ENCODE measurements at places on chromosomes 3 and 15.
A peak's percentile ranks its signal among the peaks of the same experiment; 100 is the strongest.

- DNase-seq: no peak
These were observed 102.0 kb upstream of the RPL32 start for GRCh38 chr3:12943124-12944021.

GRCh38 chr3:116102037-116102436, 343.2 kb downstream of the LSAMP start:
- DNase-seq: no peak

GRCh38 chr3:34183114-34183513, 384.7 kb downstream of the PDCD6IP start:
- DNase-seq: no peak

GRCh38 chr15:75065467-75065850, 42.1 kb downstream of the PPCDC start:
- DNase-seq: peak; percentile 28

GRCh38 chr15:101542306-101543025, 53.0 kb upstream of the PCSK6 start:
- no peak for DNase-seq

- no peak for DNase-seq
These were observed 31.5 kb downstream of the SEMA5B start for GRCh38 chr3:122996038-122996580.

- no peak for DNase-seq
These were observed 11.9 kb downstream of the CFAP161 start for GRCh38 chr15:81146006-81146405.

DNA sequence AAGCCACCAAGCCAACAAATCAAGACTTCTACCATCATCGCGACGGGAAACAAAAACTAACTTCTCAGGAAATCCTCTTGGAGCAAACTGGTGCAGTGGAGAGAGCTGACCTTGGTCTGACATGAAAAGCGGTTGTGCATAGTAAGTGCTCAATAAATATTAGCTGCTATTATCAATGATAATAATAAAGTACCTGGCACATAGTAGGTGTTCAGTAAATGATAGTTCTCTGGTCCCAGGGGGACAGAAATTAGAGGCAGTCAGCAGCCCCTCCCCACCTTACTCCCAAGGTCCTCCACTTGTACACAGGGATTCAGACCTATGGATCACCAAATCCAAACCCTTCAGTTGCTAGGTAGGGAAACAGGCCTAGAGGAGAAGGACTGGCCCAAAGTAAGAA, 6.0 kb upstream of the CSK start:
- no peak for DNase-seq

DNA sequence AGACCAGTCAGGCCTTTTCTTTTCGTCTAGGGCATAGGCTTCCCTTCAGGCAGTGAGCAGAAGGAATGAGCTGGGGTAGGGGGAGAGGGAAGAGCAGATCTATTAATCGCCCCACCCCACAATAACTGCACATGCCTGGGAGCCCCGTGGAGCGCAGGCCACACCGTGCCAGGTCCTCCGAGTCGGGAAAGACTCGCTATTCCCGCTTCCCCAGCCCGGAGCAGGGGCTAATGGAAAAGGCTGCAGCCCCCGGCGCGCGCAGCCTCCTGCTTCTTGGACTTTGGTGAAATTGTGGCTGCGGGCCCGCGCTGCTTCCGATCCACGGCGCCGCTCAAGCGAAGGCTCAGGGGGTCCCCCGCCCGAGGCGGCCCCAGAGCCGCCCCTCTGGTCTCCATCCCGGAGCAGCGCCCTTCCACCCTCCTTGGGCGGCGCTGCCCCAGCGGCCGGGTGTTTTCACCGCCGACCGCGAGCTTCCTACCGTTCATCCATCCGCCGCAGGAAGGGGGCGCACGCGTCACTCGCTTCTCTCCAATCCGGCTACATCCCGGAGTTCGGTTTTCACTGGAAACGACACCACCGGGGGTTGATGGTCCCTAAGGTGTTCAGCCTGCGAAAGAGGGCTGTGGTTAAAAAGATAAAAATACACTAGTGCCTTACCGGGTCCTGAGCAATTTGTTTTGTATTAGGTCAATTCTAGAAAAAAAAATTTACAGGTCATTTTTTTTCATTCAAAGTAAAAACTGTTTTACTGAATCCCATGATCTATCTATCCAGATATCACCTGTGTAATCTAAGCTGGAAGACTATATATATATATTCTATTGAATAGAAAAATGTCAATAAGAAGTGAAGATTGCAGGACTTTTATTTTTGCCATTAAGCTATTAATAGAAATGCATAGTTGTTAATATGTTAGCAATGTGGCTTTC, 4.4 kb upstream of the SYNM start:
- peak; percentile 70 for DNase-seq

DNA sequence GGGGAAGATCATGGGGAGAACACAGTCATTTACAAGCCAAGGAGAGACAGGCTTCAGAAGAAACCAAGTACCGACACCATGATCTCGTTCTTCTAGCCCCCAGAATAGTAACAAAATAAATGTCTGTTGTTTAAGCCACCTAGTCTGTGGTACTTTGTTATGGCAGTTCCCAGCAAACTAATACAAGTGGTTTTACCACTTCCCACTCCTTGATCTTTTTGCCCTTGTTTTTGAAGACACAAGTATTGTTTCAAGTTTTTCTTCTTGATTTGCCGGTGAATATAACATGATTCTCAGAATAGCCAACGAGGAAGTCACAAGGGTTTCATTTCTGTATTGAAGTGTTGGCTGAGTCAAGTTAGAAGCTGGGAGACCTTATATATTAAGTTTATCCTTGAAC, 220.3 kb downstream of the SOX2 start:
- DNase-seq: no peak

GRCh38 chr3:58577269-58577821, at the start of gene FAM107A:
Gene FAM107A, minus strand, starts transcription at chr3:58577391. Its CDS starts 7,531 bp downstream, at chr3:58569860.
- DNase-seq: no peak

DNA sequence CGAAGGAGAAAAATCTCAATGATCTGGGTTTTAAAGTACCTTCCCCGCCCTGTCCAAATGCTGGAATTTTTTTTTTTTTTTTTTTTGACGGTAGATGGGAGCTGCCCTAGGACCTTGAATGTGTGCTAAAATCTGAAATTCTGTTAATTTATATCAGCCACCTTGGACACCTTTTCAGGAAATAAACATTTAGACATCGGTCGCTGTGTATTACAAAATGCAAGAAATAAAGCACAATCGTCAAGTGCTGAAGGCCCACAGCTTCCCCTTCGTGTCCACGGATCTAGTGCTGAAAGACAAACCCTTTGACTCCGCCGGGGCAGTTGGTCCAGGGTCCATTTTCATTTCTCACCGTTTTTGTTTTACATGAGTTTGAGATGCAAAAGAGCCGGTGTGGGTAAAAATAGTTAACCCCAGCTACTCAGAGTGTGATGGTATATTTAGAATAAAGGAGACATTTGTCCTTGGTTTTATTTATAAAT, 90.2 kb upstream of the CHD2 start:
- no peak for DNase-seq

DNA sequence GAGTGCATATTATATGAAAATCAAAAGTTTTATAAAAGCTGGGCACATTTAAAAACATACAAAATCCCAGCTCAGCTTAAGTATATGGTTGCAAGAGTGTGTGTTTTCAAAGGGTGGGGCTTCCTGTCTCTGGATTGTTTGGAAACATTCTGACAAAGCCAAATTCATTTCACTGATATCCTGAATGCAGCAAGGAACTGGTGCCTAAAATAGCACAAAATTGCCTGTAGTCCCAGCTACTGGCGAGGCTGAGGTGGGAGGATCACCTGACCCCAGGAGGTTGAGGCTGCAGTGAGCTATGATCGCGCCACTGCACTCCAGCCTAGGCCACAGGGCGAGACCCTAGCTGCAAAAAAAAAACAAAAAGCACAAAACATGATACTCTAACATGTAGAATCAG, 13.0 kb upstream of the TJP1 start:
- DNase-seq: peak; percentile 37

- DNase-seq: no peak
These were observed 6.8 kb upstream of the C2CD4B start for GRCh38 chr15:62171882-62172281.

GRCh38 chr3:109819734-109820133, 482.4 kb upstream of the DPPA4 start:
- no peak for DNase-seq

DNA sequence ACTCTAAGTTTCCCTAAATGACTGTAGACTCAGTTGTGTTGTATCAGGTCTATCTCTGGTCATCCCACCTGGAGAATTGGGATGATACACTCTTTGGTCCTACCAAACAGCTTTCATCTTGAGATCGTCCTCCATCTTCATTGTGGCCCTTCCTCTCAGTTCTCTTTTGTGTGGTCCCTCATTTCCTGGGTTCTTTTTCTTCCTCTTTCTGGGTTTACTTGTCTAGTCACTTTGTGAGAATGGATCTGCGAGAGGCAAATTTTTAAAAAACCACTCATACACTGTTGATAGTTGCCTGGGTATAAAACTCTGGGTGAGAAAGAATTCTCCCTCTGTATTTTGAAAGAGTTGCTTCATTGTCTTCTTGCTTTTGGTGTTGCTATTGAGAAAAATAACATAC, 6.0 kb upstream of the AMOTL2 start:
- DNase-seq: no peak

DNA sequence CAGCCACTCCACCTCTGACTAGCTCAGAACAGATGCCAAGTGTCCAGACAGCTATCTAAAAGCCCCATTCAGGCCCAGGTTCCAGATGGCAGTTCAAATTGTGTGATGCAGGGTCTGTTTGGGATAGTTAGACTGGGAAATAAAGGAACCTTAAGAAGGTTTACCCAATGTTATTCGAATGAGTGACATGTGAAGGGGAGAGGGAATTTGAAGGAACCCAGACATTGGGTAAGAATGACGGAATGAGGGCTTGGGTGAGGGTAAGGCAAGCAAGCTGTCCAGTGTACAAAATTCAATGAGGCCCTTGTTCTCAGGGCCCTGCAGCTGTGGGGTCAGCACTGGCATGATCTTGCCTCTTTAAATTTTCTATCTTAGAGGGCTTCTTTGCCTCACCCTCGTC, 34.1 kb downstream of the ATP13A5 start:
- DNase-seq: no peak

GRCh38 chr3:197381371-197381770, 83.0 kb upstream of the DLG1 start:
- no peak for DNase-seq

DNA sequence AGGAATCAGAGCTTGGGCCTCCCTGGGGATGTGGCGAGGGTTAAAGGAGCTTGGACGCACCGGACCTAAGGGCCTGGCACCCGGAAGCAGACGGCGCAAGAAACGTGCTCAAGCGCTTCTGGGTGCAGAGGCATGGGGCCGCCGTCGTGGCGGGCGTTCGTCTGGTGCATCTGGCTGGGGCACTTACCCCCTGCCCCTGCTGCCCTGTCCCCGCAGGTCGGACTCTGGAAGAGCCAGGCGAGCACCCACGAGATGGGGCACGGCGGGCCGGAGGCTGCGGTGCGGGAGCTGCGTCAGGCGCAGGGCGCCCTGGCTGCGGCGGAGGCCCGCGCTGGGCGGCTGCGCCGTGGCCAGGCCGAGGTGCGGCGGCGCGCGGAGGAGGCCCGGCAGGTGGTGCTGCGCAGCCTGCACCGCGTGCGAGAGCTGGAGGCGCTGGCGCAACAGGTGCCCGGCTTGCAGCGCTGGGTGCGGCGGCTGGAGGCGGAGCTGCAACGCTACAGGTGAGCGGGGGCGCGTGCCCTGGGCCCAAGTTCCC, 2.5 kb downstream of the EFCC1 start:
- no peak for DNase-seq

DNA sequence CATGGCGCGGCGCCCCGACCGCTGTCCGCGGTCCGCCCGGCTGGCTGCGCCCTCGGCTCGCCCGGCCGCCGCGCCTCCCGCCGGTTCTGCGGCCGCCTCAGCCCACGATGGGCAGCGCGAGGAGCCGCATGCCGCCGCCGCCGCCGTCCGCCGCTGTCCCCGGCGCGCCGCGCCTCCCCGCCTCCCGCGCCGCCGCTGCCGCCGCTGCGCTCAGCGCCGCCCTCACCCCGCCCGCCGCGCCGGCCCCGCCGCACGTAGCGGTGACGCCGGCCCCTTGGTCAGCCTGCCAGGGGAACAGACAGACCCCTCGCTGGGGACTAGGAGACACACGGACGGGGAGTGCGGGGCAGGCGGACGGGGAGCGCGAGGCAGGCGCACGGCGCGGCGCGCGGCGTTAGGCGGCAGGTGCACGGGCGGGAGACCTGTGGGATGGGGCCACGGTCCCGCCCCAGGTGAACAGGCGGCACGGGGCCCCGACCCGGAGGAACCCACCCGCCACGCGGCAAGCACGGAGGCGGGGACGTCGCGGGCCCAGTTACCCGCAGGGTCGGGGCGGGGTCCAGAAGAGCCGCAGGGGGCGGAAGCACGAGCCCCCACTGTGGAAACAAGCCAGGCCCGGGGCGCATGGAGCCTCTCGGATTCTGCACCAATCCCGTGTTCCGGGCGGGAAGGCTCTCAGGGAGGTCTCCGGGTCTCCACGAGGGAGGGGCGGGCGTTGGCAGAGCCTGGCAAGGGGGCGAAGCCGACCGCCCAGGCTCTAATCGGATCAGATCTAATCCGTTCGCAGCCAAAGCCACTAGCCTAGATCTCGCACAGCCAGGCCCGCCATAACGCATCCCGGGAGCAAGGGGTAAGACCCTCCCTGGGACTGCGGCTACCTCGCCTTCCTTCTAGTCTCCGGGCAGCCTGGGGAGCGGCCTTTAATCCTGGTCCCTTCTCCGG, at the start of gene CSPG5:
TSS of gene CSPG5 (minus strand) at position 175 of the 942 bp plus-strand sequence. CDS start at position 3, 172 bp downstream.
- no peak for DNase-seq

GRCh38 chr3:60282866-60283265, 968.4 kb downstream of the FHIT start:
- no peak for DNase-seq

GRCh38 chr3:47149339-47149933, 14.5 kb downstream of the SETD2 start:
- DNase-seq: no peak

GRCh38 chr3:98796334-98796733, 33.2 kb downstream of the ST3GAL6 start:
- DNase-seq: no peak

DNA sequence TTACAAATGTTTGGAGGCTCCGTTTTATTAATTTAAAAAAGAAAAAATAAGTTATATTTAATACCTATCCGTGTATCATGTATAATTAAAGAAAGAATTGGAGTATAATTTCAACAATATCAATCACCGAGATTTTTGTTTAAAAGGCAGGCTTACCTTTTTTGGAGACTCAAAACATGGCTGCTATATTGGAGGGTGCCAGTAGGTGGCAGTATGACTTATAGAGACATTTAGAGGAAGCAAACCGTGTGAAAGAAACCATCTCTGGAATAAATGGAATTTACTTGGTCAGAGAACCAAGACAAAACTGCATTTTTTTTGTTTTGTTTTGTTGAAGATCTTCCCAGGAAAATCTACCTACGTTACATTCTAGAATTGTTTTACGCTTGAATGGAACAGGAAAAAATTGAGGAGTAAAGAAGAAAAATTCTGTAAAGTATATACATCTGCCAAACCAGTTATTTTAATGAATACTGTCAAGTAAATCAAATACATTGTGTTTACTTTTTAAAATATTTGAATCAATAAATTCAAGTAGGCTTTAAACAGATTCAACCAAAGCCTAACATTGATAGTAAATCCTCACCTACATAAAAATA, 802.6 kb upstream of the ALCAM start:
- DNase-seq: peak; percentile 62

DNA sequence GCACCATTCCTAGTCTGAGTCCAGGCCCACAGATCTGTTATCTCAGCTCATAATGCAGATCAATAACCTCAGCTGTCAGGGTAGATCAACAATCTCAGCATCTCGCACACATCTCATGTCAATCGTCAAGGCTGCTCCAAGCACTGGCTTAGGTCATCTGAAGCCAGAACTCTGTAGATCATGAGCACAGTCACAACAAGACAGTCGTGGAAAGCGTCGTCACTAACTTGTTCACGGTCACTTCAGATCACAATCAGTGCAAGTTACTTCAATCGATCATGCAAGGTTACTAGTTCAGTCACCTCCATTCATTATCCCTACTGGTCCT, 71.8 kb downstream of the RBPMS2 start:
- DNase-seq: no peak

GRCh38 chr15:97081666-97082226, 751.2 kb downstream of the NR2F2 start:
- no peak for DNase-seq
